ENCODE measurements at places on chromosomes 5 and 9.

GRCh38 chr5:62326702-62327101, 20.7 kb downstream of the KIF2A start:
- no peak for DNase-seq

- no peak for DNase-seq
Observed at GRCh38 chr9:136151848-136152542, 33.3 kb upstream of the TMEM250 start.

DNA sequence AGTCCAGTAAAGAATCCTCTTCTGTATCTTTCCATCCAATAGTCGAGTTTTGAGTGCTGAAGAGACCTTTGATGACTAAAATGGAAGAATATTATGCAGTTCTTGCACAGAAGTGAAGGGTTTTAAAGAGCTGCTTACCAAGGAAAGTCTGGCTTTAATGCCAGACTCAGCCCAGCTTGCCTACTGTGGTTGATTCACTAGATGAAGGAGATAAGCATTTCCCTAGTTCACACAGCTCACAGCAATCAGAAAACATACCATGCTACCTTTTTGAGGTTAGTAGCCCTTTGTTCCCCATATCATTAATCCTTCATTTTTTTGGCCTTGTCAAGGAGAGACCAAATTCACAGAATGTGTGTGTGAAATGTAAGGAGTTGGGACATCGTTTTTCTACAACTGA, 15.3 kb downstream of the IFNA5 start:
- no peak for DNase-seq

DNA sequence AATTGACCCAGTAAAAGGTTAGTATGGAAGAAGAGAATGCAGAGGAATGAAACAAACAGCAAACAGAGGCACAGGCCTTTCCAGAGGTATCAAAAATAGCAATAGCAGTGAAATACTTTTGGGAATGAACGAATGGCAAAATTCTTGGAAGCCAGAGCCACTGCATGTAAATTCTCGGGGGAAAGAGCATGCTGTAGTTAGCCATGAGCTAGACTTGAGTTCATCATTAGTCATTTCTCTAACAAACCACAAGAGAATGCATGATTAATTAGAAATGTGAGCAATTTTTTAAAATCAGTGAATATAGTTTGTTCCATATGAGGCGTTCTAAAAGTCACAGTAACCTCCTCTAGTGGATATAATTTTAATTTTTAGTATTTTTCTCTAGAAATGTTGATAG, 170.3 kb upstream of the PRR16 start:
- DNase-seq, result no peak

DNA sequence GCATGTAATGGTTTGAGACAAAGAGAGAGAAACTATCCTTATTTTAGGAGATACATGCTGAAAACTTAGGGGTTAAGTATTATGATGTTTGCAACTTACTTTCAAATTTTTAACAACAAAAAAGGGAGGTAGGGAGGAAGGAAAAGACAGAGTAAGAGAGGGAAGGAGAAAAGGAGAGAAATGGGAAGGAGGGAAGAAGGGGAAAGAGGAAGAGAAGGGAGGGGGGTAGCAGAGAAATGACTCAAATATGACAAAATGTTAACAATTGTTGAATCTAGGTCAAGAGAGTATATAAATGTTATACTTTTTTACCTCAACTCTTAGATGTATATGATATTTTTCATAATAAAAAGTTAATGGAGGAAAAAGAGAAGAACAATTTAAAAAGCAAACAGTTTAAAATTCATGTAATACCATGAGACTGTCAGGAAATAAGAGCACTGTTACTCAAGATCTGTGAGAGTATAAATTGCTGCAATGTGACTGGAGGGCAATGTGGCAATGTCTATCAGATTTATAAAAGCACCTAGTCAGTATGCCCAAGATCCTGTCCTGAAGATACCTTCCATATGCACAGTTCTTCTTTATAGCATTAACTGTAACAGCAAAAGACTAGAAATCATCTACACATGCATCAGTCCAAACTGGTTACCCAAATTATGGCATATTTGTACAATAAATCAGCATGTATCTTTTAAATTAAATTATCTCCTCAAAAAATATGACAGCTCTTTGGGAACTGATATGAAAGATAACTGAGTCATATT, 16.3 kb downstream of the FBXW11 start:
- DNase-seq, result no peak

GRCh38 chr9:95230046-95230445, 87.5 kb downstream of the FANCC start:
- DNase-seq, result no peak

- no peak for DNase-seq
Observed at GRCh38 chr5:78661691-78662090, 13.1 kb upstream of the LHFPL2 start.

GRCh38 chr5:94689908-94690307, 71.4 kb downstream of the SLF1 start:
- no peak for DNase-seq

- no peak for DNase-seq
Observed at GRCh38 chr5:112097768-112098167, 321.3 kb downstream of the EPB41L4A start.

- DNase-seq, result no peak
Observed at GRCh38 chr9:98230789-98231188, 24.7 kb downstream of the TBC1D2 start.

DNA sequence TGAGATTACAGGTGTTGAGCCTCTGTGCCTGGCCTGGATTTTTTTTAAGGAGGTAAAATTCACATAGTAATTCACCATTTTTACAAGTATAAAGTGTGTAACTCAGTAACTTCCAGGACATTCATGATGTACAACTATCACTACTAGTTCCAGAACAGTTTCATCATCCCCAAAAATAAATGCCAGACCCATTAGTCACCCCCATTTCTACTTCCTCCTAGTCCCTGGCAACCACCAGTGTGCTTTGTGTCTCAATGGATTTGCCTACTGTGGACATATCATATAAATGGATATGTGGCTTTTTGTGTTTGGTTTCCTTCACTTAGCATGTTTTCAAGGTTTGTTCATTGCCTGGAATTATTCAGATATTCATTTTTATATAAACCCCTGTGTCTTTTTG, 72.5 kb upstream of the PANK3 start:
- no peak for DNase-seq

DNA sequence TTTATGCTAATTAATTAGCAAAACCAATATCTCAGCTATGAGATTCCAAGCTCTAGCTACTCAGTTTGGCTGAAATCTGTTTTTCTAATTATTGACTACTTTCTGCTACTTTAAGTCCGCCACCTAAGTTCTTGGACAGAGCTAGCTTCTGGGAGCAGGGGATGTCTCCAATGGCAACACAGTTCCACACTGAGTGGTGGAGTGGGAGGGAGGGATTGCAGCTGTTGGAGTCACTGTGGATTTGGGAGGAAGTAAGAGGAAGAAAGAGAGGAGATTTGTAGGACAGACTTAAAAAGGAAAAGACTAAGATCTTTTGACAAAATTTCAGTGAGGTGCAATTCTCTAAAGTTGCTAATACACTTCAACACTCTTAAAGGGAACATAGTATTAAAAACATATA, 450.8 kb downstream of the NFIB start:
- no peak for DNase-seq
